ENCODE measurements at places on chromosomes 7 and 10.

GRCh38 chr10:73962386-73962785 is 35.5 kb upstream of the VCL start:
- no peak for DNase-seq

DNA sequence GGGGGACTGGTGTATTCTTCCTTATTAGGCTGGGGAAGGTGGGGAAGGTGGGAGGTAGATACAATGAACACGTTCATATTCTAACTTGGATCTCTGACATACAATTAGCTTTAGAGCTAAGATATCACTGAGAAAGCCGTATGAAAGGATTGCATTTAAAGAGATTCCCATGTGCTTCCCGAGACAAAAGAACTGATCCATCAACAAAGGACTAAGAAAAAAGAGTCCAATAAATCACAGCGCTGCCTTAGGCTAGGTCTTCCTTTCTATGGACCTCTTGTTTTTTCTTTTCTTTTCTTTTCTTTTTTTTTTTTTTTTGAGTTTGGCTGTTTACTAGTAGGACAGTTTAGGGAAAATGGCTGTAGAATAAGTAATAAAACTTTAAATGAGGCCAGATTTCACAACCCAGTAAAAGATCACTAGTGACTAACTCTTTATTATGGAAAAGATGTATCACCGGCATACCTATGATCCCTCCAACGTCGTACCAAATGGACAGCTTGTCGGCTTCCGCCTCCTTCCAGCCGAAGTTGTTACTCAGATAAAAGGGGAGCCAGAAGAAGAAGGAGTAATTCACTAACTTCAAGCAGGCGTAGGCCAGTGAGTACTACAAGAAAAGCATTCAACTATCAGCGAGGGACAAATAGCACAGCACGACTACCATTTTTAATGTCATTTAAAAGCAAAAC is 50.0 kb downstream of the SLC37A3 start:
- DNase-seq = no peak

GRCh38 chr10:62083412-62084267 is 182.1 kb downstream of the ARID5B start:
- DNase-seq = no peak

DNA sequence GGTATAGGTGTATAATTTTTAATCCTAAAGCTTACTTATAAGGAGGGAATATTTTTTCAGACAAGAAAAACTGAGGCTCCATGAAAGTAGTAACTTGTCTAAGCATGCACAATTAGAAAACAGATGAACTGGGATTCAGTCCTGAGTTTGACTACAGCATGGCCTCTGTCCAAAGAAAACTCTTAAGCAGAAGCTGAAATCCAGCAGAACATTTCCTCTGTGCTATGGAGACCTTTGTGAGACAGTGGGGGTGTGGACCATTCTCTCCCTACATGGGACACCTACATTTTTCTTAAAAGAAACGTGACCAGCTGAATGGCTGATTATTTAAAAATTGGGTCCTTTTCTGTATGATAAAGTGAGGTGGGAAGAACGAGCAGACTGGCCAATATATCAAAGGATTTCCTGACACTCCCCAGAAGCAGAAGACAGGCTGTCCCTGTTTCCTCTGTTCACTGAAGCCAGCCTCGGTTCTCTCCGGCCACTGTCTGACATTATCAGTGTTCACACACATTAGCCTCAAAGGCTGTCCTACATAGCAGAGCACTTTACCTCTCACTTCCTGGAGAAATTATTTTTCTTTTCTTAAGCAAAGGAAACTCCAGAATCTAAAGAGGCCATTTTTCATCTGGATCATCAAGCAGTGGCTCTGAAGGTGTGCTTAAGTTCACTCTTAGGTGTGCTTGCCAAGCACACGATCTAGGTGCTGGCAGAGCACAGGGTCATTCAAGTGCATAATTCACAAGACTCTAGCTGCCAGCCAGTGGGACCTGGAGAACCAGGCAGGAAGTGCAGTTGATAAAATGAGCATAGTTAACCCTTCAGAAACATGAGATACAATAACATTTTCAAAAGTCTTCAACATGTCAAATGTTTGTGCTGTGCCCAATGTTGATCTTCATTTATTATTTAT is 40.4 kb upstream of the KIAA1217 start:
- no peak for DNase-seq

DNA sequence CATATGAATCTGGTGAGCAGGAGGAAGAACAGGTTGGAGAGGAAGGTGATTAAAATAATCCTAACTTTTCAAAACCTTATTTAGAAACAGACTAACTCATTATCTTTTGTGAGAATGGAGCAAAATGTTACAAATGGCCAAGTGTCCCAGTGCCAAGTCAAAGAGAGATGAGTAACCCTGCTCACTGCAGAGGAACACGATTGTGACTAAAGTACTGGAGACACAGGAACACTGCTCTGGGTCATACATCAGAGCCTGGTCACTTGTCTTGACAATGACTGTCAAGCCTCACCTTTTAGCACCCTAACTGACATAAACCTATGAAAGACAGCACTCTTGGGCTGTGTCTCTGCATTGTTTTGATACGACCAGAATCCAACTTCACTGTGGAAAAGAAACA is 108.8 kb downstream of the SGMS1 start:
- no peak for DNase-seq

- no peak for DNase-seq
Observed at GRCh38 chr7:114819616-114820362, 102.1 kb upstream of the MDFIC start.

- no peak for DNase-seq
Observed at GRCh38 chr10:94146313-94146712, 152.6 kb downstream of the PLCE1 start.

GRCh38 chr7:47039089-47039648 is 542.7 kb downstream of the TNS3 start:
- DNase-seq = no peak

DNA sequence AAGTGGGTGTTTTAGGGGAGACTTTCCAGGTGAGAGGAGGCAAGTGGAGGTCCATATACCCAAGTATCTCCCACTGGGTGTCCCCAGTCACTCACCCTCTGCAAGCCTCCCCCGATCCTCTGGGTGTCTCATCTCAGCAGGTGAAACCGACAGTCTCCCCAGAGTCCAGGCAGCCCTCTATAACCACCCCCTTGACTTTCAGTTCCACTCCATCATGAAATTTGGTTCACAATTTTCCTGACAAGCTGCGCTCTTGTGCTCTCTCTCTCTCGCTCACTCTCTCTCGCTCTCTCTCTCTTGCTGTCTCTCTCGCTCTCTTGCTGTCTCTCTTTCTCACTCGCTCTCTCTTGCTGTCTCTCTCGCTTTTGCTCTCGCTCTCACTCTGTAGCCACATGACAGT is 8.1 kb upstream of the RABGEF1 start:
- no peak for DNase-seq

DNA sequence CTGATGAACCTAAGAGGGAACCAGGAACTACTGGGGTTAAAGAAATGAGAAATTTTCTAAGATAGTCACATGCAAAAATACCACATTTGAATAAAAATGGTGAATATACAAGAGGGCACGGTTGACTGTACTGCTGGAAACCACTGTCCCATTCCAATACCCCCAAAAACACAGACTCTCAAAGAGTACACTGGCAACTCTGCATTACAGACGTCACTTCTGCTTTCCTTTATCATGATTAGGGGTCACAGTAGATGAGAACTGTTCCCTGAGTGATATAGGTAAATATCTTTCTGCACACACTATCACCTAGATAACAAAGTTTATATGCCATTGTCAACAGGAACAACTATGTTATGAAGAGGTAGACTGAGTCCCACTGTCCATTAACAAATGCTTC is 69.5 kb downstream of the RAPGEF5 start:
- DNase-seq = no peak

DNA sequence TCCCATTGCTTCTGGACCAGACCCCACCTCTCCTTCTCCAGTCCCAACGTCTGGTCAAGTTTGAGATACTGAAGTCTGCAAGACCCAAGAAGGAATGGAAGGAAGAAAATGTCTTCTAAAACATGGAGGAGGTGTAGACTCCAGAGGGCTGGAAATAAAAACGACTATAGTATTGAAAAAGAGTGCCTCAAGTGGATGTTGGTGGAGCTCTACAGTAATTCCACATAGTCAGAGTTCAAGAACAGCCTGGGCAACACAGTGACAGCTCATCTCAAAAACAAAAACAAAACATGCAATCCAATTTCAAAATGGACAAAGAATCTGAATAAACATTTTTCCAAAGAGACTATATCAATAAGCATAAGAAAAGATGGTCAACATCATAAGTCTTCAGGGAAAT is 2.3 kb upstream of the PCGF6 start:
- no peak for DNase-seq

DNA sequence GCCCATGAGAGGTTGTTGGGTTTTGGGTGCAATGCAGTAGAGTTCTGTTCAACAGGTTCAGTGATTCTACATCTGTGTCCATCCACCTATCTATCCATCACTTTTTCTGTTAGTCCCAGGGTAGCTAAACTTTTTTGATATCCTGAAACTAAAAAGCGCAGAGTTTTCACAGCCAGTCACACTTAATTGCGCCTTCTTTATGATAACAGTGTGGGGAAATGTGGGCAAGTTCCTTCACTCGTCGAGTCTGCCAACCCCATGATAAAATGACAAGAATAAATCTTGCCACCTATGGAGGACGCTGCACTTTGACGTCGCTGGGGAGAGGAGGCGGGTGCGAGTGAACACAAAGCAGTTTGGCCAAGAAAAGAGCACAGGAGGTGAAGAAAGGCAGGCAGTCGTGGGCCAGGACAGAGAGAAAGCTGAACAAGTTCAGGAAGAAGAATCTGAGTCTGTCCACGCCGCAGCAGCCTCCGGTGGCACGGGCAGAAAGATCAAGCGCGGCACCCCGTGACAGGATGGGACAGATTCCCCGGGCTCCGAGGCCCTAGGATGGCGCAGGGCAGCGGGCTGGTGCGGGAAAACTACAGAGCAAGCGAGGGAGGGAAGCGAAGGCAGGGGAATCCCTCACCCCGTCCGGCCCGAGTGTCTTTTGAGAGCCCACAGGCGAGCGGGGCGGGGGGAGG is 9.2 kb downstream of the SP8 start:
- no peak for DNase-seq

GRCh38 chr10:14020037-14020664 is 310.6 kb downstream of the FRMD4A start:
- DNase-seq = no peak

- DNase-seq = no peak
Observed at GRCh38 chr10:60611291-60611747, 167.0 kb upstream of the CDK1 start.

DNA sequence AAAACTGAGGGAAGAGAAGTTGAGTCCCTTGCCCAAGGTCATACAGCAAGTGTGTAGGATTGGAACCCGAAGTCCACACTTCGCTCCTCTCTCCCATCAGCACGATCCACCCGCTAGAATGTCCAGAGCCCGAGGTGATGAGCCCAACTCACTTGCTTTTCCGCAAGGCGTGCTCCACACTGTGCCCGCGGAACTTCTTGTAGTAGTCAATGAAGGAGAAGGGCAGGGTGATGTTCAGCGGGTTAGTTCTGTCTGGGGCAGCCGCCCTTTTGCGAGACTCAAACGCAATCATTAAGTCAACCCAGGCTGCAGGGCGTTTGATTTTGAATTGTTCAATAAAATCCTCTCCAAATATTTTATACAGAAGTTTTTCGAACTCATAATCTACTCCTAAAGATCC is 58.6 kb downstream of the PNLIPRP2 start:
- DNase-seq = no peak

DNA sequence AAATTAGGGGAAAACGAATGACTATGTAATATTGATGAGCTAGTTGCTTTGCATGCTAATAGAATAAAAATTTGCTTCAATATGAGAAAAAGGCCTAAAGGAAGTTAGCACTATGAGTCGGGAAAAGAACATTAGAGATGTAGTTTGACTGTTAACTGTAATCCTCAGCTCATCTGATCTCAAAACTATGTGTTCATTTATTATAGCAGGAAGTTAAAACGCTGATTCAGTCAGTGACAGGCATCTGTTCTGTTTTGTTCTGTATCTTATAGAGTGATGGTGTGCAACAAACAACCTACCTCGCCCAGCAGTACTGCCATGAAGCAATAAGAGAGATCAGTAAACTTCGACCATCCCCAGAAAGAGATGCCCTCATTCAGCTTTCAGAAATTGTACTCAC is 48.6 kb downstream of the PDSS1 start:
- no peak for DNase-seq

GRCh38 chr10:48454302-48455054 is 148.0 kb downstream of the MAPK8 start:
- DNase-seq = no peak

- no peak for DNase-seq
Observed at GRCh38 chr10:110615057-110615747, 28.9 kb upstream of the RBM20 start.

GRCh38 chr7:154931906-154932305 is 71.0 kb downstream of the PAXIP1 start:
- DNase-seq = no peak

GRCh38 chr7:79459381-79459780 is 5.9 kb upstream of the MAGI2 start:
- DNase-seq = no peak

DNA sequence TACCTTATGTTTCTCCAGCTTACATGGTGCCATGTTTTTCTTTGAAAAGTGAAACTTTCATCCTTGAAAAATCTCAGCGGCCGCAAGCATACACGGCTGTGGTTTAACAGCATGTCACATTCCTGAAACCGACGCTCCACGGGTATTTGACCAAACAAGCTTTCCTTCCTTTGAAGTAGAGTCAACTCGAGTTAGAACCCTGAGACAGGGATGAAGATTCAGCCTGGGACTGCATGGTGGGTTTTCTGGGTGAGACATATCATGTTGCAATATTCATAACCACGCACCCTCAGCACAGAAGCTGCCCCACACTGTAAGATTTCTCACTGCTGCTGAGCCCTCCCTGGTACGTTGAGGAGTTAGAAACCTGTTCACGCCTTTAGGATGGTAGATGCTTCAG is 8.1 kb downstream of the CYP26A1 start:
- no peak for DNase-seq

DNA sequence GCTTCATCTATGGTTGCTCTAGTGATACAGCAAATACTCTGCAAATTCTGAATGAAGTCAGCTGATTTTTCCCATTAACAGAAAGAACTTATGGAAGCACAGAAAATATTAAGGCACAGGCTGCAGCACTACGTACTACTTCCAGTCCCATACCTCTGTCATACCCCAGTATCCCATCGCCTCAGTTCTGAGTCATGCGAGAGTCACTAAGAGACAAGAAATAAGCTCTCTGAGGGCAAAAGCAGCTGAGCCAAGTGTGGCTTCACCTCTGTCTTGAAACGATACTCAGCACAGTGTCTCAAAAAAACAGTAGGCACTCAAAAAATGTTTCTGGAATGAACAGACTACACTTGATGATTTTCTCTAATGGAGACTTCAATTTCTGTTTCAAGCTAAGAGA is 48.2 kb downstream of the EZH2 start:
- DNase-seq = no peak

GRCh38 chr7:31114593-31115343 is 62.7 kb downstream of the ADCYAP1R1 start:
- no peak for DNase-seq

All from CD8-positive, alpha-beta T cell (primary cell).